Naive thymus-derived CD8-positive, alpha-beta T cell (primary cell): ENCODE measurements at places on chromosomes 1 and 21.
A peak's percentile ranks its signal among the peaks of the same experiment; 100 is the strongest.

DNA sequence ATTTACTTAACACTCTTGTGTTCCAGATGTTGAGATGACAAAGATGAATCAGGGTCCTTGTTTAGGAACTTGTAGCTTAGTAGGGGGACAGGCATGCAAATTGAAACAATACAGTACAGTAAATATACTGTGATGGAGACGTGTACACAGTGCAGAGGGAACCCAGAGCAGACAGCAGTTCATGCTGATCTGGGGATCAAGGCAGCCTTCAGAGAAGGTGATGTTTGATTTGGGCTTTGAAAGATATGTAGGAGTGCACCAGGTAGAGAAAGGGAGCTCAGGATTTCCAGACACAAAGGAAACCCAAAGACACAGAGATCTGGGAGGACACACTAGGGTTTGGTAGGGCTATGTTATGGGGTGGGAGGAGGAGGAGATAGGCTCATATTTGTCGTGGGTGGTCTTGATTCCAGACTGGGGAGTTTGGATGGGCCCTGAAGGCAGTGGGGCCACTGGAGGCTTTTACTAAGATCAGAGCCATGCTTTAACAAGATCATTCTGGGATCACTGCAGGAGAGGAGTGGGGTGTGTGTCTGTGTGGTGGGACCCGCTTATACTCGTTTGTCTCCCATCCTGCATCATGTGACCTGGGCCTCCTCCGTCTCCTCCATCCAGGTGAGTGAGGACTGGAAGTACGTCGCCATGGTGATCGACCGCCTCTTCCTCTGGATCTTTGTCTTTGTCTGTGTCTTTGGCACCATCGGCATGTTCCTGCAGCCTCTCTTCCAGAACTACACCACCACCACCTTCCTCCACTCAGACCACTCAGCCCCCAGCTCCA lies 7.8 kb downstream of the CHRNB2 start:
- no peak overlapping the region for H3K4me3 ChIP-seq
- H3K27ac ChIP-seq = no peak overlapping the region
- peaks cover 4% of the 10 kb centered on the region for H3K27me3 ChIP-seq
- H3K36me3 ChIP-seq = peaks cover 19% of the 10 kb centered on the region
- DNase-seq = no peak

DNA sequence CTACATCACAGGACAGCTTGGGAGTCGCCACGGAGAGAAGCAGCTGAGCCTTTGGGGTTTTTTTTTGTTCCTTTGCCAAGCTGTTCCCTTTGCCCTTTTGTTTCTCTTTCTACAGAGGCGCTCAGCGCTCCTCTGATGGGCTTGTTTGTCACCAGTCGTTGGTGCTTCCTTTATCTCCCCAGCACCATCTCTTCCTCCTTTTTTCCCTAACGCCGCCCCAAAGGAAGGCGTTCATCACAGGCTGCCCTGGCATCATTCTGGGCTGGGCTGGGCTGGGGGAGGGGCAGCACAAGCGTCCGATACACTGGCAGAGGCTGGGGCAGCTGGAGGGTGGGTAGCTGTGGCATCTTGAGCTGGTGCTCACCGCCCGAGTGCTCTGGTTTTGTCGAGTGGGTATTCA lies 10.5 kb downstream of the IGSF21 start:
- H3K36me3 ChIP-seq = no peaks in the 10 kb centered on the region
- no peak overlapping the region for H3K27ac ChIP-seq
- no peak overlapping the region for H3K4me3 ChIP-seq
- DNase-seq = no peak
- no peaks in the 10 kb centered on the region for H3K4me1 ChIP-seq

GRCh38 chr1:55420026-55420425 lies 204.9 kb upstream of the USP24 start:
- H3K36me3 ChIP-seq = no peaks in the 10 kb centered on the region
- no peaks in the 10 kb centered on the region for H3K4me1 ChIP-seq
- no peak for DNase-seq
- H3K27ac ChIP-seq = no peak overlapping the region
- peaks cover 28% of the 10 kb centered on the region for H3K27me3 ChIP-seq

DNA sequence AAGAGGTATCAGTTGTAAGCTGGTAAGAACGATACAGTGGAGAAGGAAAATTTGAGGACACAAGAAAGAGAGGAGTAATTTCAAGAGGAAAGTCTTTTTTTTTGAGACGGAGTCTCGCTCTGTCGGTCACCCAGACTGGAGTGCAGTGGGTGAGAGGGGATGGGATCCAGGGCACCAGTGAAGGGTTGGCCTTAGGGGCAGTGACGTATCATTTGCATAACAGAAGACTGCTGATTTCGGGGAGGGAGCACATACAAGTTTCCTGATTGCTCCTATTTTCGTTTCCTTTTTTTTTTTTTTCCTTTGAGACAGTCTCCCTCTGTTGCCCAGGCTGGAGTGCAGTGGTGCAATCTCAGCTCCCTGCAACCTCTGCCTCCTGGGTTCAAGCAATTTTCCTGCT lies 4.2 kb downstream of the S100A13 start:
- DNase-seq = no peak
- peaks cover 7% of the 10 kb centered on the region for H3K4me1 ChIP-seq
- H3K4me3 ChIP-seq = no peak overlapping the region

- peaks cover 18% of the 10 kb centered on the region for H3K4me1 ChIP-seq
- peak overlapping the region; percentile 90 for H3K4me3 ChIP-seq
- H3K27ac ChIP-seq = peak overlapping the region; percentile 68
- no peak for DNase-seq
- no peaks in the 10 kb centered on the region for H3K27me3 ChIP-seq
Measured at GRCh38 chr1:153774026-153774595, 1.1 kb upstream of the SLC27A3 start.

GRCh38 chr1:24514946-24515345 lies 12.3 kb downstream of the RCAN3 start:
- H3K4me1 ChIP-seq = peaks cover 86% of the 10 kb centered on the region
- peak overlapping the region; percentile 72 for H3K27ac ChIP-seq
- DNase-seq = no peak
- H3K27me3 ChIP-seq = no peaks in the 10 kb centered on the region
- peak overlapping the region; percentile 53 for H3K4me3 ChIP-seq

DNA sequence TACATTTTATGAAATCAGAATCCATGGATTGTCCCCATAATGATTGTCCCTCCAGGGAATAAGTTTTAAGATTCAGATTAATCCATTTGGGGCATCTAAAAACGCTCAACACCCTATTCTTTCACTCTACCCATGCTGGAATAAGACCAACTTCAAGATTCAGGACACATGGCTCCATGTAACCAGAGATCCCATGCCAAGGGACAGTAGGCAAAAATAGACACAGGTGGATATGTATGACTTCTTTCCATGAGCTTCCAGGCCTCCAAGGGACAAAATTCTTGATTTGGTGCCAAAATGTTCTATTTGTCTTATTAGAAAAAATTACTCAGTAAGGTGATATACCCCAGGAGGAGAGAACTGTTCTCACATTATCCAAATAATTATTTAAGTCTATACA lies 178.8 kb downstream of the NRIP1 start:
- no peaks in the 10 kb centered on the region for H3K27me3 ChIP-seq
- no peaks in the 10 kb centered on the region for H3K36me3 ChIP-seq
- no peak overlapping the region for H3K4me3 ChIP-seq
- H3K4me1 ChIP-seq = peaks cover 4% of the 10 kb centered on the region
- H3K27ac ChIP-seq = no peak overlapping the region

GRCh38 chr1:230012741-230013140 lies 54.3 kb upstream of the GALNT2 start:
- H3K36me3 ChIP-seq = no peaks in the 10 kb centered on the region
- H3K4me3 ChIP-seq = no peak overlapping the region
- H3K27ac ChIP-seq = no peak overlapping the region

- H3K4me3 ChIP-seq = no peak overlapping the region
- no peak overlapping the region for H3K27ac ChIP-seq
- no peaks in the 10 kb centered on the region for H3K36me3 ChIP-seq
- no peak for DNase-seq
- H3K4me1 ChIP-seq = peaks cover 20% of the 10 kb centered on the region
Measured at GRCh38 chr1:211701733-211702132, 26.3 kb upstream of the NEK2 start.
